Activated CD4-positive, alpha-beta memory T cell treated with anti-CD3 and anti-CD28 coated beads, Interleukin-2, amount 10 ng/mL, durations not matched to agents 7 days and 5 days (primary cell): ENCODE measurements at places on chromosomes 4 and X.

DNA sequence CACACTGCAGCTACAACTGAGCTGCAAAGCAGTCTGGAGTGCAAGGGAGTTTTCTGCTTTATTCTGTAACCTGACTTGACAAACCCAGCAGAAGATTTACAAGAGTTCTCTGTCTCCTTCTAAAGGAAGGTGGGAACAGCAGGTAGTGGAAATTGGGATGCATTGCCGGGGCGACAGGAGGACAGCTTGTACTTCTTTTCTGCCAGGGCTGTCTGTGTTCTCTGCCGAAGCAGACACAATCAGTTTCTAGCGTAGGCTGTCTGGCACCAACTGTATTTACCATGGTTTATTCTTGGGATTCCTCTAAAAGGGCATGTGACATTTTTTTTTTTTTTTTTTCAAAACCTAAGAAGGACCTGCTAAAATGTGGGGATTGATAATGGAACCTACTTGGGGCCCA lies 190.8 kb upstream of the GK2 start:
- H3K27me3 ChIP-seq = peaks cover 3% of the 10 kb centered on the region
- no peak for DNase-seq
- no peak overlapping the region for H3K4me3 ChIP-seq

- DNase-seq = no peak
- no peak overlapping the region for H3K4me3 ChIP-seq
- H3K36me3 ChIP-seq = peaks cover 8% of the 10 kb centered on the region
- no peaks in the 10 kb centered on the region for H3K27me3 ChIP-seq
These were observed 50.0 kb downstream of the AMMECR1 start for GRCh38 chrX:110267874-110268273.

DNA sequence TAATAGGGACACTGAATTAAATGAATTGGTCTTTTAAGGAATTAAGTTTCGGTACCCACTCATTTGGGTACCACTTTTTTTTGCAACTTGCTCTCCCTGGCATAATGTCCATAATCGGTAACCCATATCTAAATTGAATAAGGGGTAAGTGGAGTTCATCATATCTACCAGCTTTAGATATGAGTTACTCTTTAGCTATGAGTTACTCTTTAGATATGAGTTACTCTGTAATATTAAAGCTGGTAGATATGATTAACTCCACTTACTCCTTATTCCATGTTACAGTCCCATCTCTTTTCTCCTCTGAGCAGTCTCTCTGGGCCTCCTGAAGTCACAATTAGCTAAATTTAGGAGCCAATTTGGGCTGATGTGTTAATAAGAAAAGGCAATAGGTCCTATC lies 85.7 kb downstream of the TEX13C start:
- no peaks in the 10 kb centered on the region for H3K4me1 ChIP-seq
- no peak overlapping the region for H3K27ac ChIP-seq
- no peak for DNase-seq
- no peaks in the 10 kb centered on the region for H3K27me3 ChIP-seq
- no peaks in the 10 kb centered on the region for H3K36me3 ChIP-seq

GRCh38 chr4:27594922-27595321 lies 734.3 kb downstream of the STIM2 start:
- no peaks in the 10 kb centered on the region for H3K27me3 ChIP-seq
- H3K4me1 ChIP-seq = no peaks in the 10 kb centered on the region
- no peaks in the 10 kb centered on the region for H3K36me3 ChIP-seq
- no peak overlapping the region for H3K27ac ChIP-seq

DNA sequence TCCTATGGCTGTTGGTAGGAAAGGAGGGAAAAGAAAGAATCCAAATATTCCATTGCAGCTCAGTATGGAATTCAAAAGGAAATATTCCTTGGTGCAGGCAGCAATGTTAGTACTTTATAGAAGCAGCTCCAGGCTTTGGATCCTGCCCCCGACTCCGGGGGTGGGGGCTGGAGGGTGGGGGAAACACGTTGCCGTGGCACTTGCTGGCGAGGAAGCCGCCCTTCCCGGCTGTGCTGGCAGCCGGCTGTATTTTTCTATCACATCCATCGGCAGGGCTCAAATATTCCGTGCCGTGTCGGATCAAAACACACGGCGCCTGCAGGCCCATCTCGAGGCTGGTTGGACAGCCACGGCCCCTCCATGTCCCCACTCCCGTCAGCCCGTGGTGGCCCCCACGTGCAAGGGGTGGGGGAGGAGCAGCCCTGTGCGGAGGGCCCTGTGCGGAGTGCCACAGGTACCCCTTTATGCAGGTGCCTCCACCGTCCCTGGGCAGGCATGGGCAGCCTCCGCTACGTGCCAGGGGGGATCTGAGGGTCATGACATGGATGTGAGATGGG lies 5.8 kb downstream of the ADRA2C start:
- DNase-seq = no peak
- no peak overlapping the region for H3K4me3 ChIP-seq
- H3K27ac ChIP-seq = no peak overlapping the region
- peaks cover 3% of the 10 kb centered on the region for H3K4me1 ChIP-seq
- no peaks in the 10 kb centered on the region for H3K36me3 ChIP-seq

DNA sequence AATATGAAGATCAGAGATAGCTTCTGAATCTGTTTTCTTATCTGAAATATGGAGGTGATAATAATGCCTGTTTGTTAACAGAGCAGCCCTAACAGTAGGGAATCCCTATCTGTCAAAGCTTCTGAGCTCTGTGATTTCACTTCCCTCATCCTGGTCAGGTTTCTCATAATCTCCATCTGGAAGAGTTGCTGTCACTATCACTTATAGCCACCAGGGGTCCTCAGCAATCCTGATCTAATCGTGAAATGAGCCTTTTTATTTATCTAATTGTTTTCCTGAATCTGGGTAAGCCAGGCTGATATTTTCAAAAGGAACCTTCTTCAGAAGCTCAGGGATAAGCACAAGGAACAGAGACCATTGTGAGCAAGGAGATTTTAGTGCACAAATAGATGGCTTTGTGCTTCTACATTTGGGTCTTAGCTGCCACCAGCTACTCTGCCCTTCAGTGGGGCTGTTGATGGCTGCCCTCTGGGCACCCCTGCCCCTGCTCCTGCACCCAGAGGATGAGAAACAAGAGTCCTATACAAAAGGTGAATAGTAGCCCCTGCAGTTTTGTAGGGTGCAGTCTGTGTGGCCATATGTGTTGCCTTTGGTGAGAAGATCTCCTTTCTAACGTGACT lies 196.4 kb upstream of the RADX start:
- no peak overlapping the region for H3K4me3 ChIP-seq
- H3K4me1 ChIP-seq = no peaks in the 10 kb centered on the region
- H3K27me3 ChIP-seq = no peaks in the 10 kb centered on the region
- DNase-seq = no peak

GRCh38 chr4:3797831-3798790 lies 31.9 kb downstream of the ADRA2C start:
- no peaks in the 10 kb centered on the region for H3K4me1 ChIP-seq
- DNase-seq = no peak
- no peak overlapping the region for H3K27ac ChIP-seq
- H3K4me3 ChIP-seq = no peak overlapping the region
- H3K27me3 ChIP-seq = no peaks in the 10 kb centered on the region

GRCh38 chr4:87120411-87121162 lies 99.8 kb downstream of the KLHL8 start:
- H3K27ac ChIP-seq = no peak overlapping the region
- no peak overlapping the region for H3K4me3 ChIP-seq
- no peak for DNase-seq
- H3K27me3 ChIP-seq = no peaks in the 10 kb centered on the region
- H3K4me1 ChIP-seq = peaks cover 12% of the 10 kb centered on the region

GRCh38 chrX:17160975-17161374 lies 214.0 kb upstream of the NHS start:
- no peaks in the 10 kb centered on the region for H3K27me3 ChIP-seq
- no peak overlapping the region for H3K27ac ChIP-seq
- H3K4me3 ChIP-seq = no peak overlapping the region
- no peaks in the 10 kb centered on the region for H3K4me1 ChIP-seq

DNA sequence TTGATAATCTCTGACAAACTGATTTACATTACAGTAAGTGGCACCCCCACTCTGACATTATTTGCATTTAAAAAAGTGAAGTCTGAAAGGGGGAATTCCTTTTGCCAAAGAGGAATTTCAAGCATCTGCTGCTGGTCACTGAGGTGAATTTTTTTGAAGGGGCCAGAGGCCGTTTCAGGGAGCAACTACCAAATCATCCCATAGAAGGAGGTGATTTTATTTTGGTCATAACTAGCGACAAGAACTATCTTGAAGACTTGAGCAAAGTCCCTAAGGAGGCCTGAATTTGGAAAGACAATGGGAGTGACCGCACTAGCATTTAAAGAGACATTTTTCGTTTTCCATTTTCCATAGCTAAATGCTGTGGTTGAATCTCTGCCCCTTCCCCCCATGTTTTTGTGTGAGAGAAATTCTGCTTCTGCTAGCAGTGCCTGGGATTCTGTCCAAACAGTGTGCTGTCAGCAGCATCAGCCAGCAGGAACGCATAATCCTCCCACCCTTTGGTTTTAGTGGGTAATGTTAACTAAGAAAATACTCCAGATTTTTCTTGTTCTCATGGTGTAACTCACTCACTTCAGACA lies 110.1 kb upstream of the MED14 start:
- no peak for DNase-seq
- no peak overlapping the region for H3K27ac ChIP-seq
- no peak overlapping the region for H3K4me3 ChIP-seq

DNA sequence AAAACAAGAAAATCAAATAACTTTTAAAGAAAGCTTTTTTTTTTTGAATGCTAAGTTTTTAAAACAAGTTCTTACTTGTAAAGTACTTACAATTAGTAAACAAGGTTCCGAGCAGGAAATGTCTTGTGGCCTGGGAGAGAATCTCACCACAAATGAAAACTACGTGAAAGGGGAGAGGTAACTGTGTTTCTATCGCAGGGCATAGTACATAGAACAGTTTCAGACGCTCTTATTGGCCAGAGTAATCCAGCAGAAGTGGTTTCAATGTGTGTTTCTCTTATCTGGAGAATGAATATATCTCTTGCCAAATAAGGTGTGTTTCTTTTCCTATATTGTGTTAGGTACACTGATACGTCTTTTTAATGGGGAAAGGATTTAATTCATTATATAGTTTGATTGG lies at the start of gene PLAC8:
Gene PLAC8, minus strand, starts transcription at position 154 of the 400 bp plus-strand sequence. CDS start 6,808 bp downstream, outside the sequence.
- peaks cover 7% of the 10 kb centered on the region for H3K27me3 ChIP-seq
- H3K27ac ChIP-seq = peak within 1 kb of the TSS; percentile 81
- peak within 1 kb of the TSS; percentile 83 for H3K4me3 ChIP-seq
- H3K4me1 ChIP-seq = peaks cover 49% of the 10 kb centered on the region
- DNase-seq = peak; percentile 65

- no peaks in the 10 kb centered on the region for H3K27me3 ChIP-seq
- H3K27ac ChIP-seq = no peak overlapping the region
- DNase-seq = no peak
- no peak overlapping the region for H3K4me3 ChIP-seq
- H3K4me1 ChIP-seq = no peaks in the 10 kb centered on the region
These were observed 28.6 kb downstream of the TRPC3 start for GRCh38 chr4:121923306-121923705.

DNA sequence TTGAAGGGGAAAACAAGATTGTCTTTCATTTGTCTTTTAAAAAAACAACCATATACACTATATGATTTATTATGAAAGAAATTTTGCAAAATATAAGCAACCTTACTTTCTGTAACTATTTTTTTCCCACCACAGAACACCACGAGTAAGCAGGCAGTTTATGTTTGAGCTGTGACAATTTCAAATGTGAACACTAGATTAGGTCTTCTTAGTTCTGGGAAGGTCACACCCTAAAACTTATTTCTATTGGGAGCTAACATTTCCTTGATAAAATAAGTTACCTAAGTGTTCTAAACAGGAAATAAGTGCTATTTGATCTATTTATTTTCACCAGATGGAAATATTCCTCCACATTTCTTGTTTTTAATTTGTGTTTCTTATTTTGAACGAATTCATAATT lies 50.6 kb downstream of the PCDH7 start:
- no peaks in the 10 kb centered on the region for H3K36me3 ChIP-seq
- H3K4me1 ChIP-seq = no peaks in the 10 kb centered on the region
- H3K4me3 ChIP-seq = no peak overlapping the region

DNA sequence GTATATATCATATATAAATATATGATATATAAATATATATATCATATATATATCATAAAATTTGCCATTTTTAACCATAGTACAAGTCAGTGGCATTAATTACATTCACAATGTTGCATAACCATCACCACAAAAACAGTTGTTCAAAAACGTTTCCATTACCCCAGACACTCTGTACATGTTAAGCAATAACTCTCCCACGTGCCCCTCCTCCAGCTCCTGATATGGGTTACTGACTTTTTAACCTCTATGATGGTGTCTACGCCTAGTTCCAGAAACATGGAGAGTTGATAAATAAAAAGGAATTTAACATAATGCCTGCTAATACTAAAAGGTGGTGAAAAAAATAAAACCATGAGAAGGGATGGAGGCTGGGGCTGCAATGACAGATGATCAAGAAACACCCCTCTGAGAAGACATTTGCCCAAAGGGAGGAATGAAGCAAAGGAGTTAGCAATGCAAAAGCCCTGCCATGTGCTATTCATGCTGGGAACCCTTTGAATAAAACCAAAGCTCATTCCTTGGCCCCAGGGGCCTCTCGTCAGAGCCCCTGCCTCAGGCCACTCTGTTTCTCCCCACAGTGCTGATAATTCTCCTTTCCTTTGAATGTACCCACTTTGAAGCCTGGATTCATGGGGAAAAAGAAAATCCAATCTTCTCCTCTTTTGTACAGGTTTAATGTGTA lies 144.3 kb downstream of the NWD2 start:
- H3K27me3 ChIP-seq = peaks cover 2% of the 10 kb centered on the region
- no peak overlapping the region for H3K27ac ChIP-seq
- H3K4me3 ChIP-seq = no peak overlapping the region
- H3K36me3 ChIP-seq = no peaks in the 10 kb centered on the region

- no peak overlapping the region for H3K27ac ChIP-seq
- no peaks in the 10 kb centered on the region for H3K27me3 ChIP-seq
- no peak overlapping the region for H3K4me3 ChIP-seq
- no peaks in the 10 kb centered on the region for H3K4me1 ChIP-seq
- no peaks in the 10 kb centered on the region for H3K36me3 ChIP-seq
- DNase-seq = no peak
These were observed 224.7 kb upstream of the PPP1R2C start for GRCh38 chrX:43002526-43003203.

DNA sequence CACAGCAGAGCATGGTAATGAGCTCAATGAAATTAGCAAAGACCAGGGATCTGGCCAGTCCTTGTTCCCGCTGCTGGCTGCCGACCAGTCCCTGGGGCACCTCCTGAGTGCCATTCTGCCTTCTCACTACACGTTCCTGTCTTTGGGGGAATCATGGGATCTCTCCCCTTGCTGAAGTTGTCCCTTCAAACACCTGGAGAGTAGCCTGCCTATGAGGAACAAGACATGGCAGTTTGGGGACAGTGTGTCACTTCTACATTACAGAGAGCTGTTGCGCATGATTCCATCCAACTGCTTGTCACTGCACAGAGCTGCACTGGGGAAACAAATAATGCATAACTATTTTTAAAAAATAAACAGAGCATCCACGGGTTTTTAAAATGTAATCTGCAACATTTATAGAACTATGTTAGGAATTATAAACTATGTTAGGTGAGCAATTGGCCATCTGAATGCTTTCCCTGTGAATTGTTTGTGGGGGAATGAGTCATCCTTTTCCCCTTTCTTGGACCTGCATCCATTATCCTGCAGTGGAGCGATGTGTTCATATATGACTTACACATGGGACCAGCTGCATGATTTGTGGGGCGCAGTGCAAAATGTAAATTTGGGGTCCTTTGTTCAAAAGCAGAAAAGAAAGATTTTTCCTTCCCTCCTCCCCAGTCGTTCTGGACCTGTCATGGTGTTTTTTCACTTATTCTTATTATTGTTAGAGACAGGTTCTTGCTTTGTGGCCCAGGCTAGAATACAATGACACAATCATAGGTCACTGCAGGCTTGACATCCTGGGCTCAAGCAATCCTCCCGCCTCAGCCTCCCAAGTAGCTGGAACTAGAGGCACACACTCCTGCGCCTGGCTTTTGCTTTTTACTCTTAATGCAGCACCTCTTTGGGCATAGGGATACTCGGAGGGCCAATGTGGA lies 115.0 kb upstream of the TBL1X start:
- peaks cover 10% of the 10 kb centered on the region for H3K36me3 ChIP-seq
- peaks cover 44% of the 10 kb centered on the region for H3K4me1 ChIP-seq
- H3K4me3 ChIP-seq = no peak overlapping the region
